EL (cell line): ENCODE measurements at places on chromosomes 6 and 20.

DNA sequence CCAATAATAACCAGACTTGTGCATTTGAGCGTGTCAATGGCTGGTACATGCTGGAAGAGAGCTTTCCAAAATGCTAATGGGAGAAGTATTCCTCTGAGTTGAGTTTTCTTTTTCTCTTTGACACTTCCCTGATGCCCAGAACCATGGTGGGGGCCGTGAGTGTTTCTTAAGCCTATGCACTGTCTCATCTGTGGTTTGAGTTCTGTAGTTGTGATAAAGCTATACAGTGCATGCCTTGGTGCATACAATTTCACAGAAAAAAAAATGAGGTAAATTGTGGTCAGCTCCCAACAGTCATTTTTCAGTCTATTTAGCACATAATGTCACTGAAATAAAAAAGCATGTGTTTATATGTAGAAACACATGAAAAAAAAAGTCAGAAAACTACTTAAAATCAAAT is 204.8 kb downstream of the HDGFL1 start:
- no peak for DNase-seq

DNA sequence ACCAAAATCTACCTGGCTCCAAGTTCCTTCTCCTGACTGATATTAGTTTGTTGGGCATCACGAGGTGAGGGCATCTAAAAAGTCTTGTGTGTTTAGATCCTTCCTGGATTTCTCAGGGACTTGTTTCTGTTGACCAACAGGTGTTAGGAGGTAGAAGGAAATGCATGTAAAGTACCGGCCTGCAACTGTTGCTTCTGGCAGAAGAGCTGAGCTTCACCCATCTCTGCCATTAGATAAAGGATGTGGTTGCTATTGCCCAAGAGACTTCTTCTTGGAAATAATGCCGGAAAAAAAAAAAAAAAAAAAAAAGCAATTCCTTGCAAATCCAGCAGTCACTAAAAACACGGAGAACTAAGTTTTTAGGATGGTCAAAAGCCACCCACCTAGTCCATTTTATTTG is 303.1 kb downstream of the CDH26 start:
- DNase-seq = no peak

DNA sequence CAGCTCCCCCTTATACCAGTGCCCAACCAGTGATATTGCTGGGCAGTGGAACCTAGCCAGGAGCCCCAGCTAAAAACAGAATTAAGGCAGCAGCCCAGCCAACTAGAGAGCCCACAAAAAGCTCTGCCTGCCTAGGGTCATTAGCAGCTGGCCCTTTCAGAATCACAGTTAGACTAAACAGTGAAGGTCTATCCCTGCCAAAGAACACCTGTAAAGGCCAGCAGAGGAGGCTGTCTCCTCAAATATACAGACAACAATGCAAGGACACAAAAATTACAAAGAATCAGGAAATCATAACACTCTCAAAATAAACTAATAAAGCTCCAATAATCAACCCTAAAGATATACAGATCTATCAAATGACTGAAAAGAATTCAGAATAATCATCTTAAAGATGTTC is 77.8 kb upstream of the HTR1E start:
- no peak for DNase-seq

- no peak for DNase-seq
These were observed 186.2 kb downstream of the GPX5 start for GRCh38 chr6:28711788-28712341.

DNA sequence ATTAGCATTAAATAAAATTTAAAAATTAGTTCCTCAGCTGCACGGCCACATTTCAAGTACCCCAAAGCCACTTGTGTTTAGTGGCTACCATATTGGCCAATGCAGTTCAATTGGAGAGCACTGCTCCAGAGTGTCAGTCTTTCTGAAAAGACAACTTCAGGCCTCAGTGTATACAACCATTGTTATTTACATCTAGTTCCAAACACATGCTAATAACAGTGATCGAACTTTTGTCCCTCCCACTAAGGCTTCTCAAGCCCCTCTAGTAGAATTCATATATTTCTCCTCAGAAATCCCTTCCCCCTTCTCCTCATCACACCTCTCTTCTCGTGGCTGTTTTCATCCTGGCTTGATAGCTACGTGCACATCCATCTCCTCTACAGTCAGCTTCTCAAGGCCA is 32.9 kb downstream of the HIVEP2 start:
- DNase-seq = no peak

GRCh38 chr6:33075568-33076405 is at the start of gene HLA-DPB1:
Gene HLA-DPB1 (plus strand): TSS chr6:33075990. CDS start chr6:33076042, 52 bp downstream.
- DNase-seq = peak; percentile 53

DNA sequence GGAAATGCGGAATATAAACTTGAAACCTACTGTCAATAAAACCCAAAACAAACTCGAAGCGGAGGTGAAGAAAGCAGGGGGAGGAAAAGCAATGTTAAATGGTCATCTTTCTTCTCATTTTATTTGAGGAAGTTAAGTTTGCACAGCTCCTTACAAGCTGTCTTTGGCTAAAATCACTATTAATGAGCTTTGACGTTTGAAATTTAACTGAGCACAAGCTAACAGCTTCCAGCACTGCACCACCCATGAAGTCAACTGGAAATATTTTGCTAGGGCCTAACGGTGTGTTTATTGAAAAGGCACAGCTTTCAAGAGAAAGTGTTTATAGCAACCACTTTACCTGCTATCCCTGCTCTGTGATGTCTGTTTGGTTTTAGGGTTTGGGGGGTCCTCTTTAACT is 103.8 kb downstream of the PKHD1 start:
- DNase-seq = no peak

- DNase-seq = peak; percentile 79
These were observed 719 bp upstream of the EDN1 start for GRCh38 chr6:12289365-12289919.

DNA sequence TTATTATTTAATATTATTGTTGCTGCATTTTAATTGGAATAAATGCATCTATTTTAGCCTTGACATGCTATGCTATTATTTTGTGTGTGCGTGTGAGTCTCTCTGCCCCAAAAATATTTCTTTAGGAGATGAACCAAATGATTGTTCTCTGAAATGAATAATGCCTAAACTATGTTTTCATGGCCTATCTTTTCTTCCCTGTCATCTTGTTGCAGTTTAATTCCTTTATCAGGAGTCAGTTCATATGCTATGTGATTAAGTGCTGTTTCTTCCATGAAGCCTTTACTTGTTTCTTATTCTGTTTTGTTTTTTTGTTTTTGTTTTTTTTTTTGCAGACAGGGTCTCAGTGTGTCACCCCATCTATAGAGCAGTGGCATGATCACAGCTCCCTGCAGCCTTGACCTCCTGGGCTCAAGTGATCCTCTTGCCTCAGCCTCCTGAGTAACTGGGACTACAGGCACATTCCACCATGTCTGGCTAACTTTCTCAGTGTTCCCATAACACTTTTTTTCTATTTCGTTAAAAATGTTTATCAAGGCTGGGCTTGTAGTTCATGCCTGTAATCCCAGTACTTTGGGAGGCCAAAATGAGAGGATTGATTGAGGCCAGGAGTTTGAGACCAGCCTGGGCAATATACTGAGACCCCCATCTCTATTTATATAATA is 25.7 kb downstream of the TPX2 start:
- DNase-seq = peak; percentile 58

DNA sequence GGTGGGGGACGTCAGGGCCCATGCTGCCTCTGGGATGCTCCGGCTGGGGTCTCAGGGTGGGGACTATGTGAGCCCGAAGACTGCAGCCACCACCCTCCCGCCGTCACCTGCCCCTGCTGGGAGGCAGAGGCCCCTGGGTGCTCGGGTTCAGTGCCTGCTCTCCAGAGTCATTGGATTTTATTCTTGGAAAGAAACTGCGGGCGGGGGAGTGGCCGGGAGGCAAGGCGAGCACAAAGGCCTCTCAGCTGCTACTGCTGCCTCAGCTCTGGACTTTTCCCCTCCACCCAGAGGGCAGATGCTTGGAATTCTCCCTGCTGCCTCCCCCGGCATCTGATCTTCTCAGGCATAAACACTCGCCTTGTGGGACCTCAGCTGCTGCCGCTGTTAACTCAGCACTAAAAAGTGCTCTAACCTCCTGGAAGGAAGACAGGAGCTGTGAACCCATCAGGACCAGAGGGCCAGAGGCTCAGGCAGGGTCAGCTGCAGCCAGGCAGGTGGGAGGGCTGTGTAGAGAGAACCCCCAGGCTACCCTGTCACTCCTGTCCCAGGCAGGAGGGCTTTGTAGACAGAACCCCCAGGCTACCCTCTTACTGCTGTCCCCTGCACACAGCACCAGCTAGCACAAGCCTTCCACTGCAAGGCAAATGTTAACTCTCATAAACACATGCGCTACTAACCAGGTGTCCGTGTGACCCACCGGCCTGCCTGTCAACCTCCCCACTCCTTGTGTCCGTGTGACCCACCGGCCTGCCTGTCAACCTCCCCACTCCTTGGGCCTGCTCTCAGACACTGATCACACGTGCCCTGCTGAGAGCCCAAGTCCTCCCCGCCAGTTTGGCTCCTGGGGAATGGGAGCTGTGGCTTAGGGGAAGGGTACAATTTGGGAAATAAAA is 9.4 kb upstream of the FRMD1 start:
- peak; percentile 37 for DNase-seq

- DNase-seq = peak; percentile 62
These were observed 147.1 kb downstream of the MTHFD1L start for GRCh38 chr6:151012321-151013294.

- peak; percentile 75 for DNase-seq
These were observed 29.3 kb downstream of the NSFL1C start for GRCh38 chr20:1437235-1437904.

- peak; percentile 51 for DNase-seq
These were observed 530.5 kb upstream of the PTCHD4 start for GRCh38 chr6:48641544-48641943.

DNA sequence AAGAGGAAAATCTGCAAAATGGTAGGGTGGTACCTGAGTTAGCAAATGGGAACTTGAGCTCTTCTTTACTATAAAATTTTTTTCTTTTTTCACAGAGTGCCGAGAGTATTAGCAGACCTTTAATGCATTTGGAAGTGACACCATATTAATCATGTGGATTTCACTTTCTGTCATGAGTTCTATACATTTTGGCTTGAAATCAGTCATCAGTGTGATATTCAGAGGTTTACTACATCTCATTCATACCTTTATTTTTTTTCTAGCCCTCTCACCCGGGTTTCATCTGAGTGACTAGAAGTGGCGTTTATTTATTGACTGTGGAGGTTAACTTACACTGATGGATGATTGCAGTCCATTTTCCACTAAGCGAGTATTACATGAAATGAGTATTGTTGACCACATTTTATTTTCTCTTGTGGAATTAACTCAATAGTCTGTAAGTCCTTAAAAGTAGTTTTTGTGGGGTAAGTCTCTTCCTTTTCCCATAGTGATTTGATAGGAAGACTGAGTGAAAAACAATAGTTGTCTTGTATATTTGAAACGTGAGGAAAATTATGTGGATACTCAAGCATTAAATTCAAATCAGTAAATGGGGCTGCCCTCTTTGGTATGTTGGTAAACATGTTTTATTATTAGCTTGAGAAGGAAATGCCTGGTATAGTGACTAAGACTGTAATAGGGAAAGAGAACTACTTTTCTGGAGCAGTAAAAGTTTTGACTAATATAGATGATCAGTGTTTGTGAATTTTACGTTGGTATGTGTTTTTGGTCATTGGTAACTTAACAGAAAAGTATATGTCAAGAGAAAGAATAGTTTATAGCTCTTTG is 55.5 kb downstream of the JARID2 start:
- no peak for DNase-seq

DNA sequence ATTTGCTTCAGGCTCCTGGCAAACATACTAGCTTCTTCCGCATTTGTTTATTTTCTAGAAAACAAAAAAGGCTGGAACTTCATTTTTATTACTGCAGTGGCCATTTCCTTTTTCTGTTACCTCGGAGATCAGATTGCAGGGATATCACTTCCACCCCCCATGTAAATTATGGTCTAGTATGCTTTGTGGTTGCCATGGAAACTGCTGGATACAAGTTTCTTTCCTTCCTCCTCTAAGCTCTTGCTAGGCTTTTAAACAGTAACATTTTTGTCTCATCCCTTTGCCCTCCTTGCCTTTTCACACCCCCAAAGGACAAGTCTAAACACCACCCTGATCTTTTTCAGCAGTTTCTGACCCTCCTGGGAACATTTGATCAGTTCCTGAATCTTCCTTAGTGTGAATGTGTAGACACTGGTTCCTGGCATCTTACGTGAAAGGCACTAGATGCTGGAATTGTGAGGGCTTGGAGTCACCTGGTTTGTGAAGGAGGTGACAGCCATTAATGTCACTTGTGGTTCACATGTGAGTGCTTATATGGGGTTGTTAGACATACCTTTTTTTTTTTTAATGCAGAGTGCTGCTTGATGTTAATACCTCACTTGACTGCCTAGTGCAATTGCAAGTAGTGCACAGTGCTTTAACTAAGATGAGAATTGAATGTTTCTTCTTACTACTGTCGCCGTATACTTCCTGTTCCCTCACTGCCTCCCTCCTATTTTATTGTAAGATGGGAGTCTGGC is 181.6 kb downstream of the JARID2 start:
- no peak for DNase-seq

DNA sequence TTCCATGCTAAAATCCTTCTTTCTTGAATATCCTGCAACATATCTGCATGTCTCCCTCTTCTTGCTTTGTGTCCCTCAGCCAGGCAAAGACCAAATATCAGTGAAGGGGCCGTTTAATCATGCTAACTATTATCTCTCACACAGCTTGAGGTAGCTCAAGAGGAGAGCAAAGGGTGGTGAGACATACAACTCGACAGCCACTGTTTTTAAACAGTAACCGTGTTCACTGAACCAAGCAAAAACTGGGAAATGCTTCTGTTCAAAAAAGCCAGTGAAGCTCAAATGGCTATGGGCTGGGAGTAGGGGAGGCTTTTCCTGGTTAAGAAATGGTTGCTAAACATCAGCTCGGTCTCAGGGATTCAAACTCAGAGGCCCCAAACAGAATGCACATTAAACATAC is 83.4 kb downstream of the MAP7 start:
- DNase-seq = no peak

DNA sequence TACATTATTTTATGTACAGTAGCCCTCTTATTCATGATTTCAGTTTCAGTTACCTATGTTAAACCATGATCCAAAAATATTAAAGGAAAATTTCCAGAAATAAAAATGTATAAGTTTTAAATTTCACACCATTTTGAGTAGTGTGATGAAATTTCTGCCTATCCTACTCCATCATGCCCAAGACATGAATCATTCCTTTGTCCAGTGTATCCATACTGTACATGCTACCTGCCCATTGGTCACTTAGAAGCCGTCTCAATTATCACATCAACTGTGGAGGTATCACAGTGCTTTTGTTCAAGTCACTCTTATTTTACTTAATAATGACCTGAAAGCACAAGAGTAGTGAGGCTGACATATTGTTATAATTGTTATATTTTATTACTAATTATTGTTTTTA is 32.3 kb upstream of the PLCB4 start:
- peak; percentile 16 for DNase-seq
